Stimulated activated CD8-positive, alpha-beta memory T cell treated with anti-CD3 and anti-CD28 coated beads, Interleukin-4, amount 100 ng/mL, for 4 hours (primary cell): ENCODE measurements at places on chromosomes 5 and 9.

GRCh38 chr5:14331386-14331781 is 188.2 kb downstream of the TRIO start:
- no peak for DNase-seq

DNA sequence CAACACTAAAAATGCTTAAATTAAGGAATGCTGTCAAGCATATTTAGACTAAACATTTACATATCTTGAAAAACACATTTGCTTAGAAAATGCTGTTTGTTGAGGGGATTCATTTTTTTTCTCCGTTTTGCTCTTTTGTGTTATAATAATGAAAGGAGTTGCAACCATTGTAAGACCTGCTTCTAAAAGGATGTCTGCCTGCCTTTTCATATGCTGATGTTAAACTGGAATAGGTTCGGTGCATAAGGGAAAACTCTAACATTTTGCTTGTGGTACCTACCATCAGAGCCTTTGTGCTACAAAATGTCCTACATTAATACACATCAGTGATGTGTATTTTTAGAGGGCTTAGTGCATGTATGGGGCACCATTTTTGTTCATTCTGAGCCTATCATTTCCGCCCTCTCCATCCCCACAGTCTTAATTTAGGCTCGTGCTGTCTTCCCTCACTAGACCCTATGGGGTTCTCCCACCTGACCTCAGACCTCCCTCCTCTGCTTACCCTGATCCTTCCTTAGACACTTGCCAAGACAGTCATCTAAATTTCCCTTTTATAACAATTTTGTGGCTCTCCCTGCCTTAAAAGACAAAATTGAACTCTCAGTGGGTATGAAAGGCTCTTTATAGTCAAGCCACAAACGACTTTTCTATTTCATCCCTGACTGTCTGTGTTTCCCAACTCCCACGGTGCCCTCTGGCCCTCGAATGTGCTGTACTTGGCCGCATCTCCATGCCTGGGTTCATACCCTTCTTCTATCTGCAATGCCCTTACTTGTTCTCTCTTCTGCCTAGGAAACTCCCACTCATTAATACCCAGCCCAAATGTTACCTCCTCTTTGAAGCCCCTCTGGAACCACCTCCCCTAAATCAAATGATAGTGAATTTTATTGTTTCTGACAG is 61.2 kb downstream of the CMYA5 start:
- no peak for DNase-seq

- no peak for DNase-seq
Measured at GRCh38 chr9:111350556-111350955, 20.5 kb upstream of the OR2K2 start.

- no peak for DNase-seq
Measured at GRCh38 chr9:84001621-84002020, 21.0 kb downstream of the RMI1 start.

DNA sequence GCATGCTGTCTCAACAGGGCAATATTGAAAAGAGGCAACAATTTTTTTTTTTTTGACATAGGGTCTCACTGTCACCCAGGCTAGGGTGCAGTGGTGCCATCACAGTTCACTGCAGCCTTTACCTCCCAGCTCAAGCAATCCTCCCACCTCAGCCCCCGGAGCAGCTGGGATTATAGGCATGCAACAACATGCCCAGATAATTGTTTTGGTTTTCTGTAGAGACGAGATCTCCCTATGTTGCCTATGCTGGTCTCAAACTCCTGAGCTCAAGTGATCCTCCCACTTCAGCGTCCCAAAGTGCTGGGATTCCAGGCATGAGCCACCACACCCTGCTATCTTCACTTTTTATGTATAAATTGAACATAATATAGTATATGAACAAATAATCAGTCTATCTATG is 47.6 kb downstream of the PRELID2 start:
- no peak for DNase-seq

DNA sequence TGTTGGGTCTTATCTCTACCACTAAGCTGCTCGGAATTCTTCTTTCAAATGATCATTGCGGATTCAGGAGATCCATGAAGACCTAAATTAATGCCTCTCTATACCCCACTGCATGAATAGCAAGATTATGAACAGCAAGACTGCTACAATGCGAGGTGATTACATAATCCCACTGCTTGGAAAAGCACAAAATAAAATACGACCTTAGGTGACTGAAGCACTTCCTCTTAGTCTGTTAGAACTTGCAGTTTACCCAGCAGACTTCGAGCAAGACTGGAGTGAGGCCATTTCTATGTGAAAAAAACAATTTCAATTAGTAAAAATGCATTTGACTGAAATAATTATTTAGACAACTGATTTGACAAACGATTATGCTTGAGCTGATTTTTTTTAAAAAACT is 59.8 kb downstream of the SH3RF2 start:
- no peak for DNase-seq
